Endothelial cell (in vitro differentiated cells): ENCODE measurements at places on chromosomes 2 and 18. TPM values are rescaled to one million over a fixed set of nuclear protein-coding genes. Genes with fewer than 3 reads are reported as not detected.

- no peak for DNase-seq
Observed at GRCh38 chr2:128371648-128372345, 53.1 kb upstream of the HS6ST1 start.

DNA sequence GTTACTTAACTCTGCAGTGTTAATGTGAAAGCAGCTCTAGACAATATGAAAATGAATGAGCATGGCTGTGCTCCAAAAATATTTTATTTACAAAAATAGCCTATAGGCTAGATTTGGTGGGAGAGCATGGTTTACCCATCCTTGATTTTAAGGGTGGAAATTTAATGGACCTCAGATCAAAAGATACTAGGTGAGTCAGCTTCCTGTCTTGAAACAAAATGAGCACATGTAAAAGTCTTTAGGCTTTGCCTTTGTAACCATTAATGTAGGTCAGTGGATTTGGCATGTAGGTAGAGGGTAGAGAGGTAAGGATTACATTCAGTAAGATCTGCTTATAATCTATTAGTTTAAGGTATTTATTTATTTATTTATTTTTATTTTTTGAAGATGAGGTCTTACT lies 72.7 kb downstream of the GREB1L start:
- no peak for DNase-seq

DNA sequence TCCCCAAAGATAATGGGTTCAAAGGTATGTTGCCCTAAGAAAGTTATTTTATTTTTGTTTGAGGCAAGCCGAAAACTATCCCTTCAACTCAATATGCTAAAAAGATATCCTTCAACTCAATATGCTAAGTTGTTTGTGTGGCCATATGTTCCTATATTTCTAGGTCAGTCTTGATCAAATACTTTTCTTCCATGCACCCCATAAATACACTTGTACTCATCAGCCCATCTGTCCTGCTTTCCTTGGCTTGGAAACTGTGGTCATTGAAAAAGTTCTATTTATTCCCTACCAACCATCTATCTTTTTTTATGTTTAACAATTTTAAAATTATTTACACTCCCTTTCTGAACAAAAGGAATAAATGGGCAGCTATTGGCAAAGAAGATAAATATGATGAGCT lies 447.7 kb downstream of the NRXN1 start:
- no peak for DNase-seq

DNA sequence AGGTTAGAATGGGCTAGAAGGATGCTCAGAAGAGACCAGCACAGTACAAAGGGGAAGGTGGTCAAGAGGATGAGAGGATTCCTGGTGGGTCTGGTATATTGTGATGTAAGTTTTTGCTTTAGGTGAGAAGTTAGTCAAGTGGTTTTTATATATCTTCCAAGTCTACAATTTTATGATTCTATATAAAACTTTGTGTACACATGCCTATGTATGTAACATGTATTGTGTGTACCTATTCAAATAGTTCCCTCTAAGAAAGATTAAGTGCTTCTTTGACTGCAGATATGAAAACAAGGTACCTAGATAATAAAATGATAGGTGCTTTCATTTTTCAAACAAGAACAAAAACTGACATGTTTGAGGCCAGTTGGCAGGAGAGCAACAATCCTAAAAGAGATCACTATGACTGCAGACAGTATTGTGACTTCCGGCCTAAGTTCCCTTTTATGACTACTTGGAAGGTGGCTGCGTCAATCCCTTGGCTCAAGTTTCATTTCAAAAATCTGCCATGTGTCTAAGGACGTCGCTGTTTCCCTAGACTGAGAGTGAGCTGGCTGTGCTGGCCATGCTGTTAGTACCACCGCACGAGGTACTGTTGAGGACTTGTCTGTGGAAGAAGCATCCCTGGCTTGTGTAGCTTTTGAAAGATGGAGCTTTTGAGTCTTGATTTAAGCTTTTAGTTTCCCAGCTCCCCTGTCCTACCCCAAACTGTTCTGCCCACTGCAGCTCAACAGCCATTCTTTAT lies 123.1 kb downstream of the PRPF40A start:
- DNase-seq = no peak

The VIT gene
- 3.6 TPM for total RNA-seq
